NCI-H187 (cell line): ENCODE measurements at places on chromosomes 13 and 19.

DNA sequence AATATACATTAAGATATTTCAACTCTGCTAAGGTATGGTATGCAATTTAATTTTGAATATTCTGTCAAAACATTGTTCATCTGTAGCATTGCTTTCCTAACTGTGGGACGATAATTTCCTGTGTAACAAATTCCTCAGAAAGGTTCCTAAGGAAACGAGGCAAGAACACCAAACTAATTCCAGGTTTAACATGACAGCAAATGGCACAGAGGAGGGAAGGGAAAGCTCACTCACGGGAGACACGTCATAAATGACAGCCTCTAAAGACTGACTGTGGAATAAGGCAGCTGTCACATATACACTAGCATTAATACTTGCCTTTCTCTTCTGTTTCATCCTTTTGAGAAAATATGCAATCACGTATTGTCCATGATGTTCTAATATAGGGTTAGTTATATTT, 380.6 kb downstream of the LIG4 start:
- DNase-seq, result no peak

- DNase-seq, result no peak
Observed at GRCh38 chr13:43848001-43848649, 31.4 kb downstream of the CCDC122 start.

DNA sequence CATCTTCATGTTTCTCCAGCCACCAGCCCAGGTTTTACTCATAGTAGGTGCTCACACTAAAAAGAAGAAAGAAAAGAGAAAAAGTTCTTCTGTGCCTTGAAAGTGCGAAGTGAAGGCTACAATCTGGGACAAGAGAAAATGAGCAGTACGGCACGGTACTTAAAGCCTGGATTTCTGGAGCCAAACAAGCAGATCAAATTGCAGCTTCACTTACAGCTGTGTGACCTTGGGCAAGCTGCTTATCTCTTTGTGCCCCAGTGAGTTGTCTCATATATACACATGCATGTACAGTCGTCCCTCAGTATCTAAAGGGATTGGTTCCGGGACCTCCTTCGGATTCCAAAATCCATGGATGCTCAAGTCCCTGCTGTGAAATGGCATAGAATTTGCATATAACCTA, 41.8 kb downstream of the GSX1 start:
- DNase-seq, result no peak

DNA sequence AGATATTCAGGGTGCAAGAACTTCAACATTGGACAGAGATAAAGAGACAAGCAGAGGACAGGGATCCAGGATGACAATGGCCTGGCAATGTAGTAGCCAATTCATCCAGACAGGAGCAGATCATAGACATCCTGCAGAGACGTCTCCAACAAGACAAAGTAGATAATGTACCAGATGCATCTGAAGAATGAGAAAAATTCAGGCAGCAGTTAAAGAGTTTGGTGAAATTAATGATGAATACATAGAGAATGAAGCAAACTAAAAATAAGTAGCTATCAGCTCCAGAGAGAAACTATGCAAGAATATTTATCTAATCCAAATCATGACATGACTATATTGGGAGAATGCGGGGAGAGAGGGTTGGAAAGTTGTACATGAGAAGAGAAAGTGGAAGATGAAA, 278.4 kb upstream of the DACH1 start:
- DNase-seq, result no peak
